Metanephros (tissue), 2 donors: ENCODE measurements at places on chromosomes 7 and 10. TPM values are rescaled to one million over a fixed set of nuclear protein-coding genes. Genes with fewer than 3 reads are reported as not detected.

The ANK3 gene
- total RNA-seq: 189 TPM

The NEBL gene
- 62.6 TPM for total RNA-seq

The CAMK2B gene
- total RNA-seq: 6.1 TPM

The ARHGEF35 gene
- total RNA-seq: 7.7 TPM

The NCAPG2 gene
- total RNA-seq: 17.3 TPM

The C7orf33 gene
- not detected for total RNA-seq

The PAPOLB gene
- 0.18 TPM for total RNA-seq
